Esophagus mucosa (tissue), 1 donor: ENCODE measurements at places on chromosomes 11 and 22. TPM values are rescaled to one million over a fixed set of nuclear protein-coding genes. Genes with fewer than 3 reads are reported as not detected.
A peak's percentile ranks its signal among the peaks of the same experiment; 100 is the strongest.

HTR3A gene
- not detected for total RNA-seq

MAPK11 gene
- 5.8 TPM for total RNA-seq

DNA sequence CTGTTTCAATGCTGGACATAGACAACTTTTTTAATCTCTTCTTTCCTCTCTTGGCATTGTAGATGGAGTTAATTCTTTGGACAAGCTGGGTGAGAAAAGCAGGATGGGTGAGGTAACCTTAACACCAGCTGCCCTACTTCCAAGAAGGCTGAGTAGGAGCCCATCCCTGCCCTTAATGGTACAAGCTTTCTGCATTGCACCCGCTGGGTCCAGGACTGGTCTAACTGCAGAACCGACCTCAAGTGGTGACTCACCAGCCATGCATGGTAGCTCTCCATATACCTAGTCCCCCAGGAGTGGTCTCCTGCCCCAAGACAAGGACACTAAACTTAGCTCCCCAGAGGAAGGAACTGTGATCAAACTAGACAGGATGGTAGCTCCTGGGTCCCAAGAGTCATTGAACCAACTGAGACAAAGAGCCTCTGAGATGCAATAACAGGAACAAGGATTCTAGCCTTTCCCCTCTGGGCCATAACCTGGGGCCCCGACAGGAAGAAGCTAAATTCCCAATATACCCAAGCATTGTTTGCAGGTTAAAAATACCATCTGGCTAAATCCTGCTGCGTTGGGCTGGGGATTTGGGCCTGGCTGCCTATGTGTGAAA, 32.1 kb downstream of the RPL27A start:
- peak; percentile 58 for ATAC-seq

DNA sequence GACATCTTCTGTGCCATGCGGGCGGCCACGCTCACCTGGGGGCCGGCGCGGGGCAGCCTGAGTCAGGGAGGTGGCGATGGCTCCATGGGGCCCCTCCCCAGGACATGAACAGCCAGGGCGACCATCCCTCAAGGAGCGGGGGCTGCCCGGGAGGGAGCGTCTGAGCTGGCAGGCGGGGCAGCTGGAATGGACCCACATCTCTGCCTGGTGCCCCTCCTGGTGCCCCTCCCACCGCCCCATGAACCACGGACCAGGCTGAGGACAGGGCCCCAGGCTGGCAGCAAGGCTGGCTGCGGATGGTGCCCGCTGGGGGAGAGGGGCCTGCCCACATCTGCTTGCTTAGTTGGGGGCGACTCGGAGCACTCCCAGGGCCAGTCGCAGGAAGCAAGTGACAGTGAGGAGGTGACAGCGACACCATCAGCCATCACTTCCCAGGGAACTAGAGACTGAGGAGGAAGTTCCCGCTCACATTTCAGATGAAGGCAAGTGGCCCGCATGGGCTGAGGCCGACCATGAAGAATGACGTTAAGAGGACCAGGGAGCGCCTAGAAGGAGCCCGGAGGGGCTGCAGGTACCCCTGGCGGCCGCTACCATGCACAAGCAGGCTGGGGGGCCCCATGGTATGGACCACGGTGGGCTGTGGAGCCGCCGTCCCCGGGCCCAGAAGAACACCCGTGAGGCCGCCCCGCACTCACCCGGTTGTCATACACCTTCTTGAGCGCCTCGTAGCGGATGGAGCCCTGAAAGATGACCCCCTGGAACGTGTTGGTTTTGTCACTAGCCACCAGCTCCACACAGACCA, 37.3 kb downstream of the KIAA0930 start:
- ATAC-seq: no peak

DNA sequence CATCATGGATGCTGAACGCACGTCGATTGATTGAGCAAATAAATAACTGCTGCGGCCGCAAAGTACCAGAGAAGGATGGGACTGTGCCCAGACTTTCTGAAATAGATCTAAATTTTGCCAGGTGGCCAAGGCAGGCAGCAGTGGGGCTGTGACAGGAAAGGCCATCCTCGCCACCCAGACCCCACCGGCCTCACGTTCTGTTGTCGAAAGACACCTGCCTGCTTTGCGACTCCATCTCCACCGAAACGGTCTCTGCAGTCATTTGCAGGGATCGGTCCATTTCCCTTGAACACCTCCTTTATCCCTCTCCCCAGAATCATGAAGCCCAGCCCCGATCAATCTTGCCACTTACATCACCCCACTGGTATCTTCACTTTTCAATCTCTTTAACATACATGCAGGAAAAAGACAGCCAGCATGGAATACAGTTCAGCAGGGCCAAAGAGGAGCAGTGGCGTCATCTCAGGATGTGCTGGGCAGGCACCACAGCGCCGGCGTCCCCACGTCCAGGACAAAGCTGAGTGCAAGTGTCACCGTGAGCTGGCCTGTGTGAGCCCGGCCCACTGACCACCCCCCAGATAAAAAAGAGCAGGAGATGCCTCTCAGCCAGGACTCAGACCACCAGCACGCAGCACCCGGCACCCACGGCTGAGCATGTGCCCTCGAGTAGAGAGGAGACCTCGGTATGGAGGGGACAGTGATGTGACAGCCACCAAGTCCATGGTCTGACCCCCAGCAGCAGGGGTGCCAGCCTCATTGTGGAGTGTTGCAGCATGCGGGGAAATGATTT, 610.3 kb downstream of the TBC1D22A start:
- no peak for ATAC-seq

- peak; percentile 64 for ATAC-seq
Observed at GRCh38 chr22:46450931-46451561, 86.4 kb downstream of the CELSR1 start.

DNA sequence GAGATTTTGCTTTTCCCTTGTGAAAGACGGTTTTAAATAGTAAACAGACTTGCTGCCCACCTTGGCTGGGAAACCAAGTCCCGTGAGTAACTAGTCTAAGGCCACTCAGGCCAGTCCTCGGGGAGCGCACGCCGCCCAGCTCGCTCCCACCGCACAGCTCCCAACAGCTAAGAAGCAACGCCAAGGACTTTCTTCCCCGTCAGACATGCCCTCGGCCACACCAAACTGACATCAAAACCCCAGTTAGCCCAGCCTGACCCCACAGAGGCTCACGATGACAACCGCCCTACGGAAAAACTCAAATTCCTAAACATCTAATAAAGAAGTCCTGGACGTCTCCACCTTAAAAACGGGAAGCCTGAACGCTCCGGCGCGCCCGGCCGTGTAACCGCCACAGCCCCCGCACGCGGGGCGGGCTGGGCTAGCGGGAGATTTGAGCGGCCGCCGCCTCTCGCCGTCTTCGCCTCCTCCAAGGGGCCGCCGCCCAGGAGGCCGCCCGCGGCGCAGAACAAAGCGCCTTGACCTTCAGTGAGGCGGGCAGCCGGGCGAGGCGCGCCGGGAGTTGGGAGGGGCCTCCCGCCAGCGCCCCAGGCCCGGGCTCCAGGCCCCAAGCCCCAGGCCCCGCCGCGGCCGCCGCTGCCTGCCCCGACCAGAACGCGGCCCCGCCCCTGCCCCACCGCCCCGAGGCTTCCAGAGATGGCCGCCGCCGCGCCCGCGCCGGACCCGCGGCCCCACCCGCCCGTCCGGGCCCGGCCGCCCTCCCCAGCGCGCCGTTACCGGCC, 486 bp downstream of the NAP1L4 start:
- peak; percentile 67 for ATAC-seq

- ATAC-seq: peak; percentile 15
Observed at GRCh38 chr22:37044634-37045625, 6.6 kb upstream of the KCTD17 start.

GRCh38 chr11:60970890-60971289, 590 bp upstream of the CD6 start:
- peak; percentile 21 for ATAC-seq

- peak; percentile 4 for ATAC-seq
Observed at GRCh38 chr11:66335531-66336233, 552 bp downstream of the RIN1 start.

DNA sequence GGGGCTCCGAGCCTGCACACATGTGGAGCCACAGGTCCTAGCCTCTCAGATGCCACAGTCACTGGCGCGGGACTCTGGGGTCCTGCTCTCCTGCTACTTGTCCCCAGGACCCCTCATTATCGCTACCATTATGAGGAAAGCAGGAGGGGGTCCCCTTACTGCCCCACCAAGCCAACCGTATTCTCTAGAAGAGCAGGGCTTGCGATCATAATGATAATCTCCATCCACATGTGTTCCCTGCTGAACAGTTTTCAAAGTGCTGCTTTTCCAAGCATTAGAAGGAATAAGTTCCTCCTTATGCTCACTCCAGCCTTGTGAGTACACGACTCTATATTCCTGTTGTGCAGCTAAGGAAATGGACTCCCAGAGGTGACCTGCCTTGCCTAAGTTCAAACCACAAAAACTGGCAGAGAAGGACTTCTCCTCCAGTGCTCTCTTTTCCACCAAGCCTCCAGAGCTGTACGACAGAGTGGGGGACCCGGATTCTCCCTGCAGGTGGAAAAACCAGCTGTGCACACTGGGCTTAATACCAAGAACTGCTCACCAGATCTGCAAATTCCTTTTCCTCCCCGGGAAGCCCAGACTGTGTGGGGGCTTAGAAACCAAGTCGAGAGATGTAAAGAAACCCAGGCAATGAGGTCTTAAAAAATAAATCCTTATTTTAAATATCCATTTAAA, 92.8 kb upstream of the DRD2 start:
- no peak for ATAC-seq
